ENCODE measurements at places on chromosomes 1 and 21.

DNA sequence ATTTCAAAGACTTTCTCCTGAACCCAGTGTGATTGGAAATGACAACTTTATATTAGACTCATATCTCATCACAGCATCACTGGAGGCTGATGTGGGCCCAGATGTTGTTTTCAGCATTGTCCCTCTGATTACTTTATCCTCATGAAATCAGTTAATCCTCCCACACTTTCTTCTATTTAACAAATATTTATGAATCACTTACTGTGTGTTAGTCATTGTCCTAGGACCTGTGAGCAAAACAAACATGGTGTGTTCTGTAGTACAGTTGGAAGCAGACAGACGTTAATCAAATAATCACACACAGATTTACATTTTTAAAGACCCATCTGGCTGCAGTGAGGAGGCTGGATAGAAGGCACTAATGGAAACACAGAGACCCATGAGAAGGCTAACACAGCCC, 383.7 kb downstream of the PRDM2 start:
- DNase-seq, result no peak

DNA sequence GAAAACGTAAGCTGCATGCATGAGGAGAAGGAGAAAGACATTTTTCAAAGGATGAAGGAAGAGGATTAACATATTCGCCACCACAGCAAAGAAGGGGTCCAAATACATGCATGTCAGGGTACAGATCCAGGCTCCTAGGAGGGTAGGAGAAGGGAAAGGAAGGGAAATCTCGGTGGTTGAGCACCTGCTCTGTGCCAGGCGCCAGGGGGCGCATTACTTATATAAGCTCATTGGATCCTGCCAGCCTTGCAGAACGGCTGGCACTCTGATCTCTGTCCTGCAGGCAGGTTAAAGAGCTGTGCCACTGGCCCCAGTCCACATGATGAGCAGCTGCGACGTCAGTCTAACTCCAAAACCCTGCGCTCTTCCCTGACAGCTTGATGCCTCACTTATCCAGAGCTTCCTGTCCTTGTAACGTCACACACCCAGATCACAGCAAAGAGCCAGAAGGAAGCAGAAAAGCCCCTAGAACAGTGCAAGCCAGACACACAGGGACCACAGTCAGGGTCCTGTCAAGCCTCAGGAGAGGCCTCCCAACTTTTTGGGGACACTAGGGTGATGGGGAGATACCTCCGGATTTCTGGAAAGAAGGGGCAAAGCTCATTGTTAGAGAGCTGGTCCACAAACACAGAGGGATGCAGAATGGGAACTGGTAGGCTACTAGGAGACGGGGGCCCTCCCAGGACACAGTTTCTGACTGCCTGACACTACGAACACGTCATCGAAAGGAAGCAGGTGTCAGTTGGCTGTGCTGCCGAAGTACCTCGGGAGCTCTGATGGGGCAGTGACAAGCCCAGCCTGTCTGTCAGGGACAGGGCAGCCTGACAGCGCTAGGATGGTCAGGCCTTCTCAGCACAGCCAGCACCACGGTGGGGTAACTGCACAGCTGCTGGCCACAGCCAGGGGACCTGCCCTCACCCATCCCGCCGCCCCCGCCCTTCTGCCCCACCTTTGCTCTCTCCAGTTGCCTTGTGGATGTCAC, 99.1 kb downstream of the BEND5 start:
- DNase-seq, result peak; percentile 65

DNA sequence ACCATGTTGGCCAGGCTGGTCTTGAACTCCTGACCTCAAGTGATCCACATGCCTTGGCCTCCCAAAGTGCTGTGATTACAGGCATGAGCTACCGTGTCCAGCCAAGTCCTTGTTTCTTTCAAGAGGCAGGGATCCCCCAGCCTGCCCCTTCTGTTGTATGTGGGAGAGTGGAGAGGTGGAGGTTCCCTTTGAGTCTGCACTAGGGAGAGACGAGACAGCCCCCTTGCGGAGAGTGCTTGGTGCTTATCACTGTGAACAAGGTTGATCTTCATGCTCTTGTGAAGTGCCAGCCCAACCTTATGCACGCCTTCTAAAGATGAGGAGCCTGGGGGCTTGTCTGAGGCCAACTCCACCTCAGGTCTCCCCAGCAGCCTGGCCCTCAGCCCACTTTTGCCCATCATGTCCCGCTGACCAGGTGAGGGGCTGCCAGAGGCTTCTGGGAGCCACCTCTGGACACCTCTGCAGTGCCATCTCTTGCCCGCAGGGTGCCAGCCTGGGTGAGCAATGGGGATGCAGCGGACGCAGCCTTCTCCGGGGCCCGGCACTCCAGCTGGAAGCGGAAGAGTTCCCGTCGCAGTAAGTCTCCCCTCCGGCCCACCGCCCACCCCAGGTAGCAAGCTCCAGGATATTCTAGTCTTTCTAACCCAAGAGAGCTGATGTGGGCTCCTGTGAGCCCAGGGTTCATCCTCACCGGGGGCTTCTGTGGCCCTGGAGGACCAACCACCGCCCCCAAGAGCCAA, 62.3 kb downstream of the ARHGEF10L start:
- no peak for DNase-seq

DNA sequence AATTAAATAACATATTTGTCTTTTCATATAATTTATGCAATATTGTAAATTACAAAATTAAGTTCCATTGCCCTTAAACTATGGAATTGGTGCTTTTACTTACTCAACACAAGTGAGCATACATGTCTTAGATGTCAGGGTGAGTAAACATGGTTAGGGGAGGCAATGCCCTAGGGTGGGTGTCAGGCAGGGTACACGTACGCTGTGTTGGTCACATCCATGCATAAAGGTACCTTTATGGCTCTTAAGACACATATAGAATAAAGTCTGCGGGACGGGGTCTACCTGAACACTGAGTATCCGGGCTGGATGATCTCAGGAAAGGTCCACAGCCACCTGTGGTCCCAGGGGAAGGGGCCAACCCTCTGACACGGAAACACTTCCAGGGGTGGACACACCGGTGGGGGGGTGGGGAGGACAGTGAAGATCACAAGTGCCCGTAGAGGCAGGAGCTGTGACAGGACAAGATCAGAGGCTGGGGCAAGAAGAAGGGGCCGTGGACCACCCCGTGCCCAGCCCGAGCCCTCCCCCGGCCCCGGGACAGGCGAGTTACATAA, 720 bp downstream of the LIN9 start:
- DNase-seq, result peak; percentile 42

DNA sequence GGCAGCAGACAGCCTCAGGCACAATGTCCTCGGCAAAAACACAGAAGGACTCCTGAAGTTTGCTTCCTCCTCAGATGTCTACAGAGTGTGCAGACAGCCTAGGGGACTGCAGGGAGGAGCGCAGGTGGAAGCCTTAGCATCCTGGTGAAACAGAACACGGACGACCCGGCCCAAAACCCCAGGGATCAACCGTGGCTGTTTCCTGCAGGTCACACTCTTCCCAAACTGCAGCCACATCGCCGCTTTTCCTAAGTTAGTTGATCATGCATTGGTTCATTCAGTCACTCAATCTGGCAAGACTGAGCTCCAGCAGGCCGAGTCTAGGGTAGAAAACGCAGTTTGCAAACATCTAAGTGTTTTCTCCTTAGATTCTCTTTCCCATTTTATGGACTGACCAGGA, 33.4 kb downstream of the FHAD1 start:
- DNase-seq, result no peak

DNA sequence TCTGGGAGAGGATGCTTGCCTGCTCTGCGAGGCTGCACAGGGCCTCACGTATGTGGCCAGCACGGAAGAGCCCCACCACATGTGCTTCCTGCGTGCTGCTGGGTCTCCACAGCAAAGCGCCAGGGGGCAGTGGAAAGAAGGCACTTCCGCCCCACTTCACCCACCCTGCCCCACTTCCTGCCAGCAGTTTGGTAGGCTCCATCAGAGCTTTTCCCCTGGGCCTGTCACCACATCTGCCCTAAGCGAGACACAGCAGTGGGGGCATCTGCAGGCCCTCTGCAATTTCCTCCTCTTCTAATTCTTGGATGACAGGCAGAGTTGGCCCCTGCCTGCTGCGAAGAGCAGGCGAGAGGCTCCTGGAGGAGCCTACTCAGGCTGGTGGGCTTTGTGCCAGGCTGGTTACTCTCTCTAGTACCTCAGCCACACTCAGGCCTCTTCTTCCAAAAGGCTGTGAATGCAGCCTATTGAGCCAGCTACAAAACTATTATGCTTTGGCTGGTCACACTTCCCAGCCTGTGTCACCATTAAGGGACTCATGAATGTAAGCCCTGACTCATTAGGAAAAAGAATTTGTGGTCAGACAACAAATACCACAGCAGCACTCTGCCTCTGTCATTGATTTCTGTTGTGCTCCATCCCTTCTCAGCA, 25.0 kb downstream of the CD244 start:
- no peak for DNase-seq

DNA sequence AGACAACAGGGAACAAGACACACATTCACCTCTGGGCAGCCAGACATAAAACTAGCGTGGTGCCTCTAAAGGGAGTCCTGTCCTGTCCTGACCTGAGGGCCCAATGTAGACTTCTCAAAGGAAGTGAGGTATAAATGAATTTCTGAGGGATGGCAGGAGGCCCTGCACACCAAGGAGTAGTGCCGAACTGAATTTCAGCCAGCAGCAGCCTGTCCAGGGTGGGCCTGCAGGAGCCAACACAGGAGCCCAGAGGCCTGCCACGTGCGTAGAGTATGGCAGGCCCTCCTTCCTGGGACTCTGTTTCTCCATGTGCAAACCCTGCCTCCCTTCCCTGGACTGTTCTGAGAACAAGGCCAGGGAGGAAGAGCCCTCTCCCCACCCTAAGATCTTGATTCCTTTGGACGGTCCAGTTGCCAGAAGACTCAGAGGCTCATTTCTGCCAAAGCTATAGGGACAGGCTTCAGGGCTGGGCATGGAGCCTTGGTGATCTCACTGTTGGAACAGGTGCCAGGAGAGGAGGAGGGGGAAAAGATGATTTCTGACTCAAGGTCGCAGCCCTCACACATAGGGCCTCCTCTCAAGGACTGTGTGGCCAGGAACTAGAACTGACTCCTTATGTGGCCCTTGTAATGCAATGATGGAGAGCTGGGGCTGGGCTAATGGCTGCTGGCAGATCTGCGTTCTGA, 1.8 kb upstream of the FABP3 start:
- DNase-seq, result no peak

GRCh38 chr1:28882009-28882628, 32.2 kb upstream of the EPB41 start:
- peak; percentile 92 for DNase-seq

- DNase-seq, result no peak
These were observed 53.0 kb downstream of the EYA3 start for GRCh38 chr1:28035420-28035819.

GRCh38 chr1:94906382-94906781, 20.5 kb downstream of the CNN3 start:
- DNase-seq, result no peak

- no peak for DNase-seq
These were observed 140.8 kb downstream of the CHRM3 start for GRCh38 chr1:239527051-239527693.

GRCh38 chr1:72371259-72372035, 89.1 kb upstream of the NEGR1 start:
- DNase-seq, result no peak

DNA sequence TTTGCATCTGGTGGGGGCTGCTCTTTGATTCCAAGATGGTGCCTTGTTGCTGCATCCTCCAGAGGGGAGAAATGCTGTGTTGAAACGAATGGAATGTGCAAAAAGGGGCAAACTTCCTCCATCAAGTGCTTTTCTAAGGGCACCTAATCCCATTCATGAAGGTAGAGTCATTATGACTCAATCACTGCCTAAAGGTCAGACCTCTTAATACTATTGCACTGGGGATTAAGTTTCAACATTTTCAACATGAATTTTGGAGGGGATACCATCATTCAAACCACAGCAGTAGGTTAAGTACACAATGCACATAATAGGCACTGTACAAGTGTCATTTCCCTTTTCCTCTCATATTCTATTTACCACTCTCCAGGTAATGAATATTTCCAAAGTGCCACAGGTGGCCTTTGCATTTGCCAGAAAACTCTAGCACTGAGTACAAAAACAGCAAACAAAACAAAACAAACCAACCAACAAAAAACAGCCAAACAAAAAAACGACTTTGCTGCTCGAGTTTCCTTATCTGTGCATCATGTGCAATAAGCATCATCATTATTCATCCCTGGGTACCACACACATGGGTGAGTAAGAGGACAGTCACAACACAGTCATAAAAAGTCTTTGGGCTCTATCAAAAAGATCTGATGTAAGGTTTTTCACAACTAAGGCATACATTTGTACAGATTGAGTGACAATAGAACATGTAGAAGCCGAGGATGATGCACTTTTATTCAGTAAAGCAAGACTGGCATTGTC, 42.5 kb downstream of the IFI44 start:
- DNase-seq, result no peak

GRCh38 chr1:43267291-43267805, 2.4 kb upstream of the TMEM125 start:
- peak; percentile 29 for DNase-seq

DNA sequence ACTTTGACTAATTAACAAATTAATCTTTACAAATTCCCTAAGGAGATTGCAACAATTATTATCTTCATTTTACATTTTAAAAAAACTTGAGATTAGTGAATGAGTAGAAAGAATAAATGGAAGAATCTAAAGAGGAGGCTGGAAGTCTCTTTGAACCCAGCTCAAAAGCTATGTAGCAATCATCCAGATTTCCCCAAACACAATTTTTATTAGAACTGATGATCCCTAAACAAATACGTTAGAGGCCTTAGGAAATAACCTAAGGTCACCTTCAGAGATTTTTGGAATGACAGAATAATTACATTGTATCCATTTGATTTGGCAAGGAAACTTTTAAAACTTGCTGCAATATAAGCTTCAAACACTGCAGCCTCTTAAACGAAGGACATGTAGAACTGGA, 242.4 kb upstream of the LYPLAL1 start:
- DNase-seq, result no peak

DNA sequence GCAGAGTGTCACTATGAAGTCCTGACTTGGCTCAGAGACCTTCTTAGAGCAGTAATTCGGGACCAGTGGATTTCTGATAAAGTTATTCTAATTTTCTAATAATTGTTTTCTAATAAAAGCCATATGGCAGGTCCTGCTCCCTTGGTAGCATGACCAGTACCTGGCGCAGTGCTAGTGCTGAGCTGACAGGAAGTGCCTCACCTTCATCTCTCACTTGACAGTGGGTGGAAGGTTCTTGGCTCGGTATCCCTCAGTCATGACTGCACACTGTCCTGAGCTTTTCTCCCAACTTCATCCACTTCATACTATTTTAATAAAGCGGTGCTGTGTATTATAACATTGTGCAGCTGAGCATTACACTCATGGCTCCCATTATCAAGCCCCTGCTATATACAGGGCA, 14.1 kb downstream of the VANGL1 start:
- DNase-seq, result no peak

GRCh38 chr1:158324395-158324794, 6.9 kb downstream of the CD1B start:
- DNase-seq, result no peak

Data from T47D (cell line).